ENCODE measurements at places on chromosomes 12 and 14. TPM values are rescaled to one million over a fixed set of nuclear protein-coding genes. Genes with fewer than 3 reads are reported as not detected.

NELL2 gene
- 0.43 TPM for total RNA-seq

GRCh38 chr12:116135209-116135930 is 142.1 kb downstream of the MED13L start:
- DNase-seq, result no peak
- peaks cover 19% of the 10 kb centered on the region for H3K4me1 ChIP-seq
- H3K36me3 ChIP-seq, result no peaks in the 10 kb centered on the region
- no peaks in the 10 kb centered on the region for H3K27me3 ChIP-seq

DNA sequence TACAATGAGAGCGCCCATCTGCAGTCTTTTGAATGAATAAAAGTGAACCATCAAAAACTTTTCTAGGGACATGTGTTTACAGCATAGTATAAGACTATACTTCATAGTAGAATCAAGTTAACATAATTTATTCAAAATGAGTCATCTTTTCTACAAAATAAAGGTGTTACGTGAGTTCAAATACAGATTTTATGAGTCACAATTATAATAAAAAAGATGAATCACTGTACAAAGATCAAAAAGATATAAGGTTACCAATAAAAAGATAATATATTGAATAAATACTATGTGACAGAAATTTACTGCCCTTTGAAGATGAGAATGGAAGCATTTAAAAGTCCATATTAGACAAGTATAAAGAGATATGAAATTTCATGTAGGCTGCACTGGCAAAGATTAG is 2.8 kb downstream of the MBIP start:
- H3K36me3 ChIP-seq, result no peaks in the 10 kb centered on the region
- no peak for DNase-seq
- no peak overlapping the region for H3K27ac ChIP-seq

DNA sequence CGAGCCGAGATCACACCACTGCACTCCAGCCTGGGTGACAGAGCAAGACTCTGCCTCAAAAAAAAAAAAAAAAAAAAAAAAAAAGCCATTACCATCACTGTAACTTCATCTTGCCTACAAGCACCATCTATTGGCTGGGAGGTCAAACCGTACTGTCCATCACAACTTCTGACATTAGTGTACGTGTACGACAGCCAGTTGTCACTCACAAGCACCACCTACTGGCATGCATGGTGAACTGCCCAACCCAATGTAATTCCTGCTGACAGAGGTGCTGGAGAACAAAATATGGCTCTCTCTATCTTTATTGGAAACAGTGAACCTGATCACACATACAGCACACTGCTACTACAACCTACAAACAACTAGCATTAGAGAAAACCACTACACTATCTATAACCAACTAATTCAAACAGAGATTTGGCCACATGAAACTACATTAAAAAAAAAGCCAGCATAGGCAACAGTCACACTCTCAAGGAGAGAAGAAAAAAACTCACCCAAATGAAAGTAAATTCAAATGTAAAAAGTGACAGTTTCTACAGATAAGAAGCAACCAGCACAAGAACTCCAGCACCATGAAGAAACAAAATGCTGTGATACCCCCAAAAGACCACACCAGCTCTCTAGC is 82.3 kb downstream of the PUS7L start:
- H3K27me3 ChIP-seq, result no peaks in the 10 kb centered on the region
- no peak overlapping the region for H3K4me3 ChIP-seq

- no peaks in the 10 kb centered on the region for H3K36me3 ChIP-seq
- H3K4me1 ChIP-seq, result no peaks in the 10 kb centered on the region
- H3K27ac ChIP-seq, result no peak overlapping the region
- DNase-seq, result no peak
- no peaks in the 10 kb centered on the region for H3K27me3 ChIP-seq
- no peak overlapping the region for H3K4me3 ChIP-seq
These were observed 129.5 kb downstream of the ETV6 start for GRCh38 chr12:11778713-11779685.
